ENCODE measurements at places on chromosomes 1 and 21.
A peak's percentile ranks its signal among the peaks of the same experiment; 100 is the strongest.

- DNase-seq = peak; percentile 24
These were observed 54.7 kb upstream of the ABCG1 start for GRCh38 chr21:42164064-42164789.

GRCh38 chr1:166391279-166392066 is 224.7 kb upstream of the FAM78B start:
- DNase-seq = no peak

DNA sequence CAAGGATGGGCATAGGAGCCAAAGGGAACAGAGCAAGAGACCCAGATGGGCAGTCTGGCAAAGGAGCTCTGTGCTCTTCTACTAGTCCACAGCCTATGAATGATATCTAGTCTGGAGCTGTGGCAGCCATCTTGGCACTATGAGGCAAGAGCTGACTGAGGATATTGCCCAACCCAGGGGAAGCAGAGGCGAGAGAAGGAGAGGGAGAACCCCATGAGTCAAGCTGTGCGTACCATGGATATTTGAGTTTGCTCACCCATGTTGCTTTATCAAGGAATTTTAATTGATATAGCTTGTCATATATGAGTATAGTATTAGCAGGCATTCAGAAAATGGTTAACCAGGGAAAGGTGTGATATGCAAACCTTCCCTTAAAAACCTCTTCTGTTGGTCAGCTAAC is 420.9 kb downstream of the PRDM2 start:
- no peak for DNase-seq

- DNase-seq = no peak
These were observed 87.1 kb downstream of the DAB1 start for GRCh38 chr1:57336793-57337192.

GRCh38 chr1:174815036-174815435 is 184.7 kb upstream of the CACYBP start:
- no peak for DNase-seq

GRCh38 chr1:55249646-55250398 is 34.7 kb upstream of the USP24 start:
- DNase-seq = no peak

DNA sequence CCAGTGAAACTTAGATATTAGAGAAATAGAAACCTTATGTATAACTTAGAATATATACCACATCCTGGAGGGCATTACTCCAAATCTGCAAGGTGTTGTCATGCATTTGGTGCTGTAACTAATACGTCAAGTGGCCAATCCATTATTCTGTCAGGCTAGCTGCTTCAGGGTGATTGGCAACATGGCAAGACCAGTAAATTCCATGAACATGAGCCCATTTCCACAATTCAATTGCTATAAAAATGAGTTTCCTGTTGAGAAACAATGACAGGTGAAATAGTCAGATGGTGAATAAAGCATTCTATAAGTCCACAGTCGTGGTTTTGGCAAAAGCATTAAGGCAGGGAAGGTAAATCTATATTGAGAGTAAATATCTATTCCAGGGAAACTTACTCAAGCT is 566.0 kb downstream of the ADGRL2 start:
- no peak for DNase-seq

- no peak for DNase-seq
These were observed 16.9 kb downstream of the MTARC1 start for GRCh38 chr1:220803401-220804201.

GRCh38 chr1:156682166-156682890 is 5.1 kb upstream of the NES start:
- DNase-seq = no peak

DNA sequence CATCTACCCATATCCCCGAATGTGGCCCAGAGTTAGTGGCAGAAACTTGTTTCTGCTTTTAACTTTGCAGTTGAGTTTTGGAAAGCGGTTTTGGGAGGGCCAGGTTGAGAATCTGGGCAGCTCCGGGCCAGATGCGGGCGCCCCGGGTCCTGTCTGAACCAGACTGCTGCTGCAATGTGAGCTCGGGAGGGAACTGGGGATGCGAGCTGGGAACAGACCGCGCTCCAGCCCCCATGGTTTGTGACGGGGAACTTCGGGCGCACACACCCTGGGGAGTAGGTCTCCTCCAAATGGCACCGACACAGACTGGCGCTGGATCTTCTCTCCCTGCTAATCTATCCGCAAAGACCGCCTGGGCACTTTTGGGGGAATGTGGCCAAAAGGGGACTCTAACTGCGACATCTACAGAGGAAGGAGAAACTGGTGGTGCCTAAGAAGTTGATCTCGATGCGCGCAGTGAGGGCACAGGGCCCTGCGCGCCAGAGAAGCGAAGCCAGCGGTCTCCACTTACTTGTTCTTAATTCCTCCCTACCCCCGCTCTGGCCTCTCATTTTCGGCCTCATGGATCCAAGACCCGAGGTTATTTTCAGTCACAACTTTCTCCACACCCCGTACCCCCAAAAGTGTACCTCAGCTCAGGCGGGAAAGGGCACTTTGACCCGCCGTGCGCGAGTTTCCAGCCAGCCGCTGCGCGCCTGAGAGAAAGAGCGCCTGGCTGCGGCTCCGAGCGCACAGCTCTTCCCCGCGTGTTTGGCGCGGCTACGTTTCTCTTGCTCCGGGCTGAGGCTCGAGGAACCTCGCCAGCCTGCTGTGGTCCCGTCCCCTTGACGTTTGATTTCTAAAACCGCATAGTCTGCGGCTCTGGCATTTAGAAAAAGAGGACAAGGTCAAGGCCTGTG is 411.0 kb upstream of the ESRRG start:
- no peak for DNase-seq

DNA sequence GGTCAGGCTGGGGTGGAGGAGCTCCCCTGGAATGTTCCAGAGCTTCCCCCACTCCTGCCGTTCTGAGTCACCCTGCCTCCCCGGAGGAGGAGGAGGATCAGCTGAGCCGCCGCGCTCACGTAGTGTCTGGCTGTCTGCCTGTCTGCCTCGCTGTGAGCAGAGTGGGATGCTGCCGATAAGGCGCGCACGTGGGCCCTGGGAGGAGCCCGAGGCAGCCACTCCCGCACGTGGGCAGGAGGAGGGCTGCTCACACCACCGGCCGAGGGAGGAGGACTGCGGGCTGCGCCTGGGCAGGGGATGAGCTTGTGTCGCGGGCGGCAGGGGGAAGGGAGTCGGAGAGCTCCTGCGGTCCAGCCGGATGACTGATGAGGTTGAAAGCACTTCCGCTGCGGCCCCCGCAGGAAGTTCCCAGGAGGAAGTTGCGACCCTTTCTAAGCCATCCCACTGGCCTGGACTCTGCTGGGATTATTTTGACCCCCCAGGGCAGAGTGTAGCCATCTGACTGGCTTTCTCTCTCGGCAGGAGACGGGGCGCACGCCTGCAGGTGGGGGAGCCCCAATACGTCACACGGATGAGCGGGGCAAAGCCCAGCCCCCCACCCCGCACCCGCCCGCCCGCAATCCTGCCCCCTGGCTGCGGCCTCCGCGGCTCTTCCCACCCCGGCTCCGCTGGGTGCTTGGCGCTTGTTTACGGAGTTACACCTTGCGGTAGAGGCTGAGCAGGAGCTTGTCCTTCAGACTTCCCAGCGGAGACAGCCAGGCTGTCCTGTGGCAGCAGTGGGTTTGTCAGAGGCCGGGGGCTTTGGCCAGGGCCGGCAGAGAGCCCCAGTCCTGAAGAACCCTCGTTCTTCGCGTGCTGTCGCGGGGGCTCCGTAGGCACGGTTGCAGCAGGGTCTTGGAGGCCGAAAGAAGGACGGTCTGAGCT is 9.8 kb downstream of the PDXK start:
- peak; percentile 31 for DNase-seq

GRCh38 chr1:214946615-214947014 is 135.9 kb upstream of the KCNK2 start:
- DNase-seq = no peak

DNA sequence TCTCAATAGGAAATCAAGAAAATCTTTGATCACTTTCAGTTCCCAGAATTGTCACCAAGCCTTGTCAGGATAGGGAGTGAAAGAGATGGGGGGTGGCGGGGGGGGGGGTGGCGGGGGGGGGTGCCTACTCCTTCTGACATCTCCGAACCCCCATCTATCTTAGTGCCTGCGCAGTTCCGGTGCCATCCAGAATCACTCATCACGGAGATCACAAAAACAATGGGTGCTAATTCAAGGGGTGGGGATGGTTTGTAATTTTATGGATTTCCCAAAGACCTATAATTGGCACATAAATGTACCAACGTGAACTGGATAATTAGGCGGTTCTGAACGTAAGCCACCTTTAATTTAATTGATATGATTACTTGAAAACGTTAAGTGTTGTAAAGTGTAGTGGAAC is 2.1 kb downstream of the DAB1 start:
- no peak for DNase-seq
